Heart right ventricle (tissue), 16 donors: ENCODE measurements at places on chromosomes 6 and 20. TPM values are rescaled to one million over a fixed set of nuclear protein-coding genes. Genes with fewer than 3 reads are reported as not detected.
A peak's percentile ranks its signal among the peaks of the same experiment; 100 is the strongest.

DNA sequence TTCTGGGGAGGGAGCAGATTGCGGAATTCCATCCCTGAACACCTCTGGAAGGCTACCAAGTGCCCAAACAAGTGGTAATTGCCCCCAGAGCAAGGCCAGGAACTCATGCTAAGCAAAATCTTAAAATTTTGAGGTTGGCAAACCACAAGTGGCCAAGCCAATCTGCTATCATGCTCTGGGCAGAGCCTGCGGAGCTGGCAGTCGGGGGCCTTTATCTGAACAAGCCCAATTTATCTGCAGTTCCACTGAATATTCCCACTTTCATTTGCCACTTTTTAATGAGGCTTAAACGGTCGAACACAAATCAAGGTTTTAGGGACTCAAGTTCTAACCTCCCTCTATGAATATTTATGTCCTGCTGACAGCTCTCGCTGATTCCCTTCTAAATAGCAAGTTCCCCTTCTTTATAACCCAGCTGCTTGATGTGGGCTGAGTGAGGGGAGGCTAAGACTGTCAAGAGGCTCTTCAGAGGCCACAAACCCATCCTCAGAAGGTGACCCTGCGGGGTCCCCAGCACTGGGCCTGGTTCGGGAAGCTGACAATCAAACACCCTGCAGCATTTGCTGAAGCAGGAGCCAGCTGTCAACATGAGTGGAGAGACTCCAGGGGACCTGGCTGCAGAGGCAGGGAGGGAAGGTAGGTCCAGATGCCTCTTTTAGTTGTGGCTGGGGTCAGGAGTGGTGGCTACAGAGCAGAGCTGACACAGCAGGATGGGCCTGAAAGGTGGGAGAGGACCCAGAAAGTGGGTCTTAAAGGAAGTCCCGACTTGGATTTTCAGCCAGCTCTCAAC, 11.9 kb downstream of the CCDC167 start:
- no peak for DNase-seq

CTSA gene
- total RNA-seq, result 102 TPM

ANGPT4 gene
- 0.05 TPM for total RNA-seq

NPBWR2 gene
- total RNA-seq, result not detected

TMEM200A gene
- total RNA-seq, result 0.10 TPM

DNA sequence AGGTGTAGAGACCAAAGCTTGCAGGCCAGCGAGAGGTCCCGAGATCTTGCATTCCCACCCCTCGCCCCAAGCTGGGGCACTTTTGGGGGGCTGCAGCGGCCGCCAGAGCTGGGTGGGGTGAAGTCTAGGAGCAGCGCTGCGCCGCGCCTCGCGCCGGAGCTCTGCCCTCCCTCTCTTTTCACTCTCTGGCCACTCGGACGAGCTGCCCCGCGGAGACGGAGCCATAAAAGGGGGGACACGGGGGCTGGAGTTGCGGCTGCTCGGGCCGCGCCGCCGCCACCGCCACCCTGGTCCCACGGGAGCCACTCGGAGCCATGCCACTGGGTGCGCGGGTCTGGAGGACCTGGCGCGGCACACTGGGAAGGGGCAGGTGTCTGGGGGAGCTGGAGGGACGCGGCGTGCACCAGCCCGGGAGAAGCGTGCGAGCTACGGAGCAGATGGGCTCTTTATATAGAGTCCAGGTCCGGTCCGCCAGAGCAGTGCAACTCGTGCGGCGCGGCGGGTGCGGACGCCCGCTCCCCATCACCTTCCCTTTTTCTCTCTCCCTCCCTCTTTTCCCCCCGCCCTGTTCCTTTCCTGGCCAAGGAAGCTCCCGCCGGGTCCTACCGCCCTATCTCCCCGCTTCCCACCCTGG, 687 bp upstream of the HTR1B start:
- DNase-seq, result no peak

DNA sequence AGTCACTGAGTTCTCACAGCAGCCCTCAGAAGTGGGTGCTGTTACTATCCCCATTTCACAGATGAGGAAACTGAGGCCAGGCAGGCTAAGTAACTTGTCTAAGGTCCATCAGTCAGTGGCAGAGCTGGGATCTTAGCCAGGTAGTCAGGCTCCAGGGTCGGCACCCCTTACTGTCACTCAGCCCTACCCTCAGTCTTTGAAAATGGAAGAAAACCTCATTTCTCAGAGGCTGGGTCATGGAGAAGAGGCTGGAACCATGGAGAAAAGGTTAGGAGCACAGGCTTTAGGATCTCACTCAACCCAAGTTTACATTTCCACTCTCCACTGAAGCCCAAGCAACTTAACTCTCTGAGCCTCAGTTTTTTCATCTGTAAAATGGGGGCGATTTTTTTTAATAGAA, 116.2 kb upstream of the SIRPG start:
- DNase-seq, result no peak

GRCh38 chr20:32855387-32855786, 3.3 kb upstream of the EFCAB8 start:
- no peak for DNase-seq

- no peak for DNase-seq
Observed at GRCh38 chr6:137717074-137718073, 149.7 kb upstream of the TNFAIP3 start.

TMEM244 gene
- total RNA-seq, result not detected

GRCh38 chr6:135281227-135281626, 100.1 kb downstream of the MYB start:
- DNase-seq, result no peak

COL21A1 gene
- total RNA-seq, result 16.6 TPM

DNA sequence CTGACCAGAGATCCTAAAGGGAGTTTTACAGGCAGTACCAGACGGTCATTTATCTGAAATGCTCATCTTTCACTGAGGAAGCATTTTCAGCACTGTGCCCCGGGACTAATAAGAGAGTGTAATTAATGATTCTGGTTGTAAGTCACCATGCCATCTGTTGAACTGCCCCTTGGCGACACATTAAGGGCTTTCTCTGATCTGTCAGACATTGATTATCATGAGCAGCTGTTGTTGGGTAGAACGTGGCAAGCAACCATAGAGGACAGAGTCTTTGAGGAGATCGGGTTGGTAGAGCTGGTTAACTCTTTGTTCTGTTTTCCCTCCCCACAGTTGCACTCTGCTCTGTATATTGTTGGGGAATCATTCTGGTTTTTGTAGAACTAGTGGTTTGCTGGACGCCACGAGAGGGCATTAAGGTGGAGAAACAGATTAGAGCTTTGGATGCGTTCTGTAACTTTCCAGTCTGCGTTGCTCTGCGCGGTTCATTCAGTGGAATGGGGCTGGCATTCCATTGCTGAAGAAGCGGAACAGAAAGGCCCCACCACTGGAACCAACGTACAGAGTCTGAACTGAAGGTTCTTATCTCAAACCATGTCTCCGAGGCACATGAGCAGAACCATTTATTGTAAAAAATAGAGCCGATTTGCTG, 34.3 kb downstream of the RPRD1B start:
- no peak for DNase-seq

KIAA0408 gene
- 3.2 TPM for total RNA-seq

TRERF1 gene
- total RNA-seq, result 1.4 TPM

CYP24A1 gene
- not detected for total RNA-seq

- no peak for DNase-seq
Observed at GRCh38 chr6:135481783-135482369, 15.7 kb downstream of the AHI1 start.

DNA sequence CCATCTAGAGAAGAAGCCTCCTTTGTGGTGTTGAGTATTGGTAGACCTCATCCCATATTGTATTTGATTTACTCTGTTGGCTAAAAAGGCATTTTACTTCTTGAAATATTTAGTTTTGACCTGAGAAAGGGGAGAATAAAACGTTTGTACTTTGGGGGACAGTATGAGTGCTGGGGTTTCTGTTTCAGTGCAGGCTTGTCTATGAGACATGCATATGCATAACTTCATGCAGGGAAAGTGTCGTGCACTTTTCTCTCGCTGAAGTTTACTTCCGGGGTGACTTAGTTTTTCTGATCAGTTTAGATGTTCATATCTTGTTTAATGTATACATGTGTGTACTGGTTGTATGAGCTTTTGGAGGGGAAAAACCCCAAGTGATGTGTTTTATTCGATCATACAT, 59.5 kb downstream of the UTRN start:
- DNase-seq, result no peak

GRCh38 chr20:24632581-24632980, 163.2 kb downstream of the SYNDIG1 start:
- no peak for DNase-seq

TCP11 gene
- not detected for total RNA-seq

DNA sequence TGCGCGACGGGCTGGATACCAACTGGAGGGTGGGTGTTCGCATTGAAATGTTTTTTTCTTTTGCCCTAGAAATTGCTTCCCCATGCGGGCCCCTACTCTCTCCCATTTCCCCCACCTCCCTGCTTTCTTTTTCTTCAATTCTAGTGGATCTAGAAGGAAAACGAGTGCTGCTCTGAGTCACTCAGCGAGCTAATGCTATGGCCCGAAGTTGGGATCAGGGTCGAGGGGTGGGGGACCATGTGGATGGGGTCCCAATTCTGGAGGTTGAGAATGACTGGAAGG, 71.5 kb downstream of the SOX4 start:
- DNase-seq, result no peak

PDYN gene
- not detected for total RNA-seq

COL9A3 gene
- total RNA-seq, result 0.55 TPM

DNA sequence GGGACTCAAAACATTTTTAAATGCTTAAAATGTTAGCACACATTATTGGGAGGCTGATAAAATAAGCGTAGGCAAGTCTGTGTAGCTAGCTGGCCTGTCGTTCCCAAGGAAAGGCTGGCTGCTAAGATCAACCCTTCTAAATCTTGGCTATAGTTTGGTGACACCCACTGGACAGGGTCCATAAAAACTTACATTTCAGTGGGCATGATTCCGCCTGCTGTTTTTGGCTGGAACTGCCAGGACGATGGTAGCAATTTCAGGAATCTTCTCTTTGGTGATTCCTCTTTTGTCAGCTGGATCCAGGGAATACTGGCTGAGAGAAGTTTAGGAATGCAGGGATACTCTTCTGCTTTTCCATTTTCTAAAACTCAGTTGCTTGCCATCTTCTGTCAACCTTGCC, 162.2 kb downstream of the NKAIN2 start:
- DNase-seq, result peak; percentile 8
